Myometrial cell (primary cell): ENCODE measurements at places on chromosomes 5 and 9. TPM values are rescaled to one million over a fixed set of nuclear protein-coding genes. Genes with fewer than 3 reads are reported as not detected.

The TMEM171 gene
- total RNA-seq: 8.7 and 9.8 TPM in 2 replicates

The STOML2 gene
- total RNA-seq: 307 and 330 TPM in 2 replicates

The PCDHGB2 gene
- total RNA-seq: 0.53 and 0.86 TPM in 2 replicates

The SLC27A6 gene
- total RNA-seq: under 0.01 and 0.18 TPM in 2 replicates

The DDX4 gene
- total RNA-seq: not detected in 2 replicates

The PITX1 gene
- total RNA-seq: 0.71 and 6.1 TPM in 2 replicates

The IL3 gene
- not detected in 2 replicates for total RNA-seq
